ENCODE measurements at places on chromosomes 11 and 22. TPM values are rescaled to one million over a fixed set of nuclear protein-coding genes. Genes with fewer than 3 reads are reported as not detected.
A peak's percentile ranks its signal among the peaks of the same experiment; 100 is the strongest.

GRCh38 chr11:33475993-33476392 lies 218.8 kb downstream of the HIPK3 start:
- no peak for DNase-seq

Gene NNMT
- 298 TPM for total RNA-seq

- DNase-seq = no peak
Observed at GRCh38 chr22:42693055-42693762, 27.5 kb downstream of the A4GALT start.

DNA sequence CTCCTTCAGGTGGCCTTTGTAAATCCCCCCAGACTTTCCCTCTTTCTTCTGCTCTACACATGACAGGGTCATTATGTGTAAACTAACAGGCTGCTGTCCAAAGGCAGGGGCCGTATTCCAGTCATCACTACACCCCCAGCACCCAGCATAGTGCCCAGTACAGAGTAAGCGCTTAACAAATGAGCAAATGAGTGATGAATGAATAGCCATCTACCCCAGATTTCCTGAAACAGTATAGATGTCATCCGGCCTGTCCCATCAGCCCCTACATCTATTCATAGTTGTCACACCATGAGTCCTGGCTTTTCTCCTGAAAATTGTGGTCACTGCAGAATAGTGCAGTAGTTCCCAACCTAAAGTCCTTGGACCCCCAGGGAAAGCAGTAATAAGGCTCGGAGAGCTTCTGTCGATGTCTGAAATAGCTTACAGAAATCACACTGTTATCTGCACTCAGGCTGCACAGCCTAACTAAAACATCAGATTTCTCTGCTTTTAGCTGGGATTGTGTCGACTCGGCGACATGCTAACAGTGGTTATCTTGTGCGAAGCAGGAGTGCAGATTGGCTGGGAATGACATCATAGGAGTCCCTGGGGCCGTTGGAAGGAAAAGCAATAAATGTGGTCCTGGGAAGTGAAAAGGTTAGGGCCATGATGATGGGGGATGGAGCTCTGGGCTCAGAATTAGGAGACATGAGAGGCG lies 143.8 kb upstream of the NECTIN1 start:
- no peak for DNase-seq

Gene ELMOD1
- 7.3 TPM for total RNA-seq

Gene RAB39A
- total RNA-seq = 1.1 TPM

DNA sequence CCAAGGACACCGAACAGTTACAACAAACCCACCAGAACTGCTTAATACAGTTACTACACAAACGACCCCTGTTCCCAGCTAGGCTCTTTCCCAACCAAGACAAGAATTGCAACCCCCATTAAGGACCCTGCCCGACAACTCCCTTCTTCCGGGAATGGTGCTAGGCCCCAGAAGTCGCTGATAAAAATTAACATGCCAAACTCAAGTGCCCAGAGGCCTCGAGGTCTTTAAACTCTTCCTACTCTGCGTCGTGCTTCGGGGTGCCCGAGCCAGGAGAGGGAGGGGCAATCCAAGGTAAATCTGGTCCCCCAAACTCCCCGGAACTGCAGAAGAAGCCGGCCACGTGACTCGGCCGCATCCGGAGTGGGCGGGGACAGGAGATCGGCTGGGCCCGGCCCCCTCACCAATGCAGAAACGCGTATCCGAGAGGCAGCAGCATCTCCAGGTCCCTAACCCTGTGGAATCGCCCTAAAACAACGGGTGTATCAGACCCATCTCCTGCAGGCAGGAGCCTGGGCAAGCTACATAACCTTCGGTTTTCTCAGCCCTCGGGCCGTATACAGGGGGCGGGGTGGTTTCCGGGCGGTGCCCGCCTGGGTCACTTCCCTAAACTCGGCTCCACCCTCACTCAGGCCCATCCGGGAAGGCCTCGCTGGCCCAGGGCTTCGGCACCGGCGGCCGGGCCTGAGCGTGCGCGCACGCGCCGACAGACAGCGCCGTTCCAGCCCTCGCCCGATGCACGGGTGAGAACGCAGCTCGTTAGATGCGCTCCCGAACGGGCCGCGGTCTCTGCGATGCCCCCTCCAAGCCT lies 1.1 kb downstream of the CFL1 start:
- peak; percentile 90 for DNase-seq

Gene CDC42BPG
- total RNA-seq = 0.65 TPM

DNA sequence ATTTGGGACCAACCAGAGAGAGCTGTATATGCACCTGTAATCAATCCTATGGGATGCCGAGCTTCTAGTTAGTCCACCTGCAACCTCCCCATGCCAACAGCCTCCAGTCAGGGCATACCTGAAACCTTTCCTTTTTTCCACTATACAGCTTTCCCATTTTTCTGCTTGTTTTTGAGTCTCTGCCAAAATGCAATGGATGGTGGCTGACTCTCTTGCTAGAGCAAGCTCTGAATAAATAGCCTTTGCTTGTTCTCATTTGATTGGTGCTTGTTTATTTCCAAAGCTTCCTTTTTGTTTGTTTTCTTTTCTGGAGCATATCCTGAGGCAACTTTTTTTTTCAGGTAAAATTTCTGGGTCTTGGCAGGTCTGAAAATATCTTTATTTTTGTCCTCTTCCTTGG lies 58.0 kb upstream of the PLET1 start:
- DNase-seq = no peak

- peak; percentile 14 for DNase-seq
Observed at GRCh38 chr22:50739894-50740293, 1.9 kb downstream of the ACR start.

Gene RTN4RL2
- 1.9 TPM for total RNA-seq

- no peak for DNase-seq
Observed at GRCh38 chr11:91047882-91048281, 825.0 kb upstream of the CHORDC1 start.

GRCh38 chr11:82998697-82999096 lies 73.0 kb downstream of the RAB30 start:
- no peak for DNase-seq

DNA sequence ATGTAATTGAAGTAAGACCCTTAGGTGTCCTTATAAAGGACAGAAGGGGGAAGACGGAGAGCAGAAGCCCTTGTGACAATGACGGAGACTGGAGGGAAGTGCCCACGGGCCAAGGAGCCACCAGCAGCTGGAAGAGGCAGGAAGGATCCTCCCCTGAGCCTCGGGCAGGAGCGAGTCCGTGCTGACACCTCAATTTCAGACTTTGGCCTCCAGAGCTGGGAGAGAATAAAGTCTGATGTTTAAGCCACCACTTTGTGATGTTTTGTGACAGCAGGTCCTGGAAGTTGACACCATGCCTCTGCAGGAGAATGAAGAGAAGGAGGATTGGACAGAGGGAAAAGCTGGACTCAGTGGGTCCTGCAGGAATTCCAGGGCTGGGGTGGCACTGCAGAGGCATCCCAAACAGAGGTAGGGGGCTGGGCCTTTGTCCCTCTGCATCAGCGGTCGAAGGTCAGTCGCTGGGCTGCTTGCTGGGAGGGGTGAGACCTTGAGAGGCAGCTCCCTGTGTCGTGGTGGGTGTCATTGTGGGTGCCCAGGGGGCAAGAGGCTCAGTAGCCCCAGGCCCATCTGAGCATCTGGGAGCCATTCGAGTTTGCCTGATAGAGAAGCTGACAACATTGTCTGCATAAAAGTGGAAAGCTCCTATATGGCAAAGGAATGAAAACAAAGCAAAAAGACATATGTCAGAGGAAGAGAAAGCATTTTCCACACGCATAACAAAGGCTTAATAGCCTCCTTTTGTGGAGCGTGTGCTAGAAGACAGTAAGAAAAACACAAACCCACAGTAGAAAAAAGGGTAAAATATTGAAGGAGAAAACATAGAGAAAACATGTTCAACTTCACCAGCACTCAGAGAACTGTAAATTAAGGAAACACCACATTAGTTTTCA lies 68.8 kb downstream of the RTL6 start:
- DNase-seq = no peak

Measured in left cardiac atrium (tissue), 4 donors.